ENCODE measurements at places on chromosomes 5 and 9. TPM values are rescaled to one million over a fixed set of nuclear protein-coding genes. Genes with fewer than 3 reads are reported as not detected.

- DNase-seq = no peak
Measured at GRCh38 chr5:169706758-169707450, 69.8 kb downstream of the DOCK2 start.

- no peak for DNase-seq
Measured at GRCh38 chr9:106066940-106067524, 372.7 kb downstream of the TMEM38B start.

GRCh38 chr5:143315929-143316328, 87.6 kb downstream of the NR3C1 start:
- DNase-seq = no peak

GRCh38 chr5:128777052-128777451, 188.2 kb upstream of the SLC27A6 start:
- no peak for DNase-seq

DNA sequence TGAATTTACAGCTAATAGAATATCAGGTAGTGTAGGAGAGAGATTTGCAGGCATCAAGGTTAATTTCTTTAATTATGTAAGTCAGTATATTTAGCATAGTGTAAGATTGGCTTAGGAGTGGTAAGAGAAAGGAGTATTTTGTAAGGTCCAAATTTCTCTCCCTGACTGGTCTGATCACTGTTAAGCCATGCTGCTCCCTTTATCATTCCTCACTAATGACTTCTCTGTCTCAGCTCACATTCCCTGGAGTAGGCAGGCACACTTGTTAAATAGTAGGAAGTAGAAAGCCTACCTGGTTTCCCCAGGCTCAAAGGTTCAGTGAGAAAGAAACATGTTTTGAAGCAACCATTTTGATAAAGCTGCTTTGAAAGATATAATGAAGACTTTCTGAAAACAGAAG, 90.7 kb downstream of the SMIM15 start:
- no peak for DNase-seq

- DNase-seq = peak; percentile 80
Measured at GRCh38 chr9:134324359-134325095, 1.7 kb upstream of the RXRA start.

DNA sequence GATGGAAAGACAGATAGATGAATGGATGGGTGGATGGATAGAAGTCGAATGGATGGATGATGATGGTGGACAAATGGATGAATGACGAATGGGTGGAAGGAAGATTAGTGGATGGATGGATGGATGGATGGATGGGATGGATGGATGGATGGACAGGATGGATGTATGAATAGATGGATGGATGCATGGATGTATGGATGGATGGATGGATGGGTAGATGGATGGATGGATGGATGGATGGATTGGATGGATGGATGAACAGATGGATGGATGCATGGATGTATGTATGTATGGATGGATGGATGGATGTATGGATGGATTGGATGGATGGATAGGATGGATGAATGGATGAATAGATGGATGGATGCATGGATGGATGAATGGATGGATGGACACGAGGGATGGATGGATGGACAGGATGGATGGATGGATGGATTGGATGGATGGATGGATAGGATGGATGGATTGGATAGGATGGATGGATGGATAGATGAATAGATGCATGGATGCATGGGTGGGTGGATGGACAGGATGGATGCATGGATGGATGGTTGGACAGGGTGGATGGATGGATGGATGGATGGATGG, 52.4 kb downstream of the DUSP1 start:
- DNase-seq = no peak

- DNase-seq = no peak
Measured at GRCh38 chr5:133142782-133143181, 91.0 kb downstream of the HSPA4 start.

- DNase-seq = peak; percentile 86
Measured at GRCh38 chr9:85425153-85425611, 316.6 kb downstream of the AGTPBP1 start.

DNA sequence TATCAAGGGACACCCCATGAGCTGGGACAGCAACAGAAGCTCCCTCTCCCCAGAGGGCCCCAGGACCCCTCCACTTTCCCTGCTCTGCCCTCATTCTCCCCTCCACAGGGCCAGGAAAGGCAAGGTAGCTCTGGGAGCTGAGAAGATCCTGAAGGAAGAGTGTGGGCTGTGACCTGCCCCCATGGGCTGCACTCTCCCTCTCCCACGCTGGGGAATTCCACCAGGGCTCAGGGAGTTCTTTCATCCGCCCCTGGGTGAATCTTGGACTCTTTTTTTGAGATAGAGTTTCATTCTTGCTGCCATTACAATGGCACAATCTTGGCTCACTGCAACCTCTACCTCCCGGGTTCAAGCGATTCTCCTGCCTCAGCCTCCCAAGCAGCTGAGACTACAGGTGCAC, 73.8 kb downstream of the C9orf50 start:
- peak; percentile 25 for DNase-seq

- DNase-seq = peak; percentile 45
Measured at GRCh38 chr9:130636648-130637020, 27.8 kb upstream of the PRDM12 start.

DNA sequence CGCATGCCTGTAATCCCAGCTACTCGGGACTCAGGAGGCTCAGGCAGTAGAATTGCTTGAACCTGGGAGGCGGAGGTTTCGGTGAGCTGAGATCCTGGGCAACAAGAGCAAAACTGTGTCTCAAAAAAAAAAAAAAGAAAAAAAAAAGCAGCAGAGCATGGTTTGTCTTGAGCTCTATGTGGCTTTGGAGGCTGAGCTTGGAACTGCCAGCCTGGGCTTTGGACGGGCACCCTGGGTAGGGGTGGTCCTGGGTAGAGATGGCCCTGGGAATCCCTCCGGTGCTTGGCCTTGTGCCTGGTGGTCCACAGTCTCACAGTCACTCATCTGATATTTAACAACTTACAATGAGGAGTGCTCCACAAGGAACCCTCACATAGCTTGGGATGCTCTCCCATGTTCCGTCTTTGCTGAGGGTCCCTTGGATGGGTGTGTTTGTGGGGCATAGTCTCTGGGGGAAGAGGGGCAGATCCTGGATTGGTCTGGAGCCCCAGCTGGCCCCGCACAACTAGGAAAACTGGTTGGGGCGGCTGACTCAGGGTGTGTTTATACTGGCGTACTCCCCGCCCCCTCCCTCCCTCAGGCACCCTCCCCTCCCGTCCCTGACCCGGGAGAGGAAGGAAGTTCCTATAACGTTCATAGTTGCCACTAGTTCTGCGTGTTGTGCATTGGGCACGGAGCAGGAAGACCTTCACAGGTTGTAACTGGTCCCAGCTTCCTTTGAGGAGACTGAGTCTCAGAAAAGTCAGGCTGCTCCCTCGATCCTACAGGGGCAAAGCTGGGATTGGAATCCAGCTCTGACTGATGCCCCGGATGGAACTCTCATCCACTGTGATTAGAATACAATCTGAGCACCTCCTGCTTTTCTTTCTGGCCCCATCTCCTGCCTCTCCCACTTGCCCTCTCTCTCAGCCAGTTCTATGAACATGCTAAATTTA, 11.2 kb downstream of the IER5L start:
- no peak for DNase-seq

GRCh38 chr5:81850501-81851357, 99.8 kb upstream of the SSBP2 start:
- DNase-seq = no peak

DNA sequence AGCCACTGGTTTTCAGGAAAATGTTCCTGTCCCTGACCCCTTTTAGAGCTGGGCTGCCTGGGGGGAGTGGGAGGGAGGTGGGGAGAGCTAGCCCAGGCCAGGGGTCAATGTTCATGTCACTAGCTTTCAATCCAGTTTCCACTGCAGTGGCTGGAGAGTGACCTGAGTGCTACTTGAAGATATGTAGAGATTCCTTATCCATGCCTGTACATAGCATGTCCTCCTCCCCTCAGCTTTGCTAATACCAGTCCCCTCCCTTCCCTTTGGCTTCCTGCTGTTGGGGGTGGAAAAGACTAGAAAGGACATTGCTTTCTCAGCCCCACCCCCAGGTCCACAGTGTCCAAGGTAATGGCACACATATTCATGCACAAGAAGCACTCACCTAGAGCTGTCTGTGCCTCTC, 7.8 kb downstream of the DNAJB5 start:
- no peak for DNase-seq

The KIF4B gene
- 0.14 TPM for total RNA-seq

The IFNB1 gene
- not detected for total RNA-seq

The CNTNAP3B gene
- 11.8 TPM for total RNA-seq

The CCDC107 gene
- total RNA-seq = 54.6 TPM

The SGCD gene
- 31.2 TPM for total RNA-seq

The ALAD gene
- total RNA-seq = 33.1 TPM

The LPAR1 gene
- total RNA-seq = 147 TPM

The C5orf63 gene
- total RNA-seq = 4.2 TPM

Measured in posterior vena cava (tissue), 2 donors.